ENCODE measurements at places on chromosomes 7 and 10. TPM values are rescaled to one million over a fixed set of nuclear protein-coding genes. Genes with fewer than 3 reads are reported as not detected.

GRCh38 chr7:33601884-33602283, 303.5 kb upstream of the BMPER start:
- H3K27ac ChIP-seq = no peak overlapping the region
- no peak overlapping the region for H3K4me3 ChIP-seq
- H3K36me3 ChIP-seq = no peaks in the 10 kb centered on the region
- no peaks in the 10 kb centered on the region for H3K27me3 ChIP-seq
- no peak for DNase-seq

- H3K4me3 ChIP-seq = no peak overlapping the region
- H3K27me3 ChIP-seq = peaks cover 4% of the 10 kb centered on the region
- H3K4me1 ChIP-seq = peaks cover 20% of the 10 kb centered on the region
- no peak for DNase-seq
Measured at GRCh38 chr10:32979041-32979440, 21.0 kb upstream of the ITGB1 start.

- H3K4me3 ChIP-seq = no peak overlapping the region
- H3K27me3 ChIP-seq = no peaks in the 10 kb centered on the region
- H3K36me3 ChIP-seq = no peaks in the 10 kb centered on the region
- no peaks in the 10 kb centered on the region for H3K4me1 ChIP-seq
- H3K27ac ChIP-seq = no peak overlapping the region
Measured at GRCh38 chr10:130740915-130741750, 570.4 kb downstream of the TCERG1L start.

The GIMAP2 gene
- 28.2 TPM for total RNA-seq

The SUMF2 gene
- 154 TPM for total RNA-seq

DNA sequence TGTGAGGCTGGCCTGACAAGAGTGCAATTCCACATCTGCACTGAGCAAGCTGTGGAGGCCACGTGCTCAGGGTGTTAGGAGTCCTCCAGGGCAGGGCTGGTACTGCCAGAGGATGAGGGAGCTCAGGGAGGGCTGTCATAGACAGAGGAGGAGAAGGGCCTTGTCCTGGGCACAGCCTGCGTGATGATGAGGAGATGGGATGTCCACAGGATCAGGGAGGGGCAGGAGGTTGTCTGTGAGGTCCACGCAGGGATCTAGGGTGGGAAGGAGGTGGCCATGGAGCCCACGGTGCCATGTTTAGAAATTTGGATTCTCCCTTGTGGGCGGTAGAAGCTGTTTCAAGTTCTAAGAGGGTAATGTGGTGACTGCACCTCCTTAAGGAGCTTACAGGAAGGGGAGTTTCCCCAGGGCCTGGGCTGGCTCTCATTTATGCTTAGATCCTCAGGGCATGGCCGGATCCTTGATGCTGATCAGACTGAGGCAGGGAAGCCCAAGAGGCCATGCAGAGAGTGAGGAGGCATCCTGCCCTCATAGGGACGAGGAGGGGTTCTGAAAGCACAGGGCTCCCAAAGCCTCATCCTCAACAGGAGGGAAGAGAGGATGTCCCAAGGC, 30.3 kb downstream of the CHAT start:
- no peak overlapping the region for H3K27ac ChIP-seq
- DNase-seq = no peak
- H3K27me3 ChIP-seq = peaks cover 14% of the 10 kb centered on the region
- H3K4me1 ChIP-seq = peaks cover 10% of the 10 kb centered on the region
- no peaks in the 10 kb centered on the region for H3K36me3 ChIP-seq

- H3K27me3 ChIP-seq = no peaks in the 10 kb centered on the region
- no peaks in the 10 kb centered on the region for H3K4me1 ChIP-seq
- H3K27ac ChIP-seq = no peak overlapping the region
- H3K36me3 ChIP-seq = no peaks in the 10 kb centered on the region
Measured at GRCh38 chr10:34959321-34959720, 130.8 kb downstream of the CUL2 start.

- no peaks in the 10 kb centered on the region for H3K27me3 ChIP-seq
- peaks cover 39% of the 10 kb centered on the region for H3K36me3 ChIP-seq
- peak overlapping the region; percentile 99 for H3K4me3 ChIP-seq
- no peak for DNase-seq
Measured at GRCh38 chr7:101218236-101219125, 516 bp downstream of the ZNHIT1 start.

DNA sequence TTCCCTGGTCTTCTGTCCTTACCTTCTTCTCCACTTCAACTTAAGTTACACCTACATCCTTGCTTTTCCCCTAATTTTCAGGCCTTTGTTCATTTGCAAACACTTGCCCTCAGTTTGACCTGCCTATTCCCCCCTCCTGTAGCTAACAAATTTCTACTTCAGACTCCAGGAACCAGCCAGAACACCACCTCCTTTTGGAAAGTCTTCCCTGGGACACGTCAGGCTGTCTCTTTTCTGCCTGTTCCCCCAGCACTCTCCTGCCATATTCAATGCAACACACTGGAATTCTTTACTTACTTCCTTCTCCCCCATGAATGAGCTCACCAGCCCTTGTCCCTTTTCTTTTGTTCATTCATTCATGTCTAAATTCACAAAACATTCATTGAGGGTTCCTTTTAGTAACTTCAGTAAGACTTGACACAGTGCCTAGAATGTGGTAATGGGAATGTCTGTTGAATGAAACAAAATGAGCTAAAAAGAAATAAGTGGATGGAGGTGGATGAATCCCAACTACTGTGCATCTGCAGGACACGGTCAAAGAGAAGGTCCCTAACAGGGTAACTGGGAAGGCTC, 478.0 kb downstream of the KCNMA1 start:
- H3K27ac ChIP-seq = no peak overlapping the region
- no peaks in the 10 kb centered on the region for H3K36me3 ChIP-seq
- no peak overlapping the region for H3K4me3 ChIP-seq
- H3K27me3 ChIP-seq = peaks cover 4% of the 10 kb centered on the region
- H3K4me1 ChIP-seq = no peaks in the 10 kb centered on the region

DNA sequence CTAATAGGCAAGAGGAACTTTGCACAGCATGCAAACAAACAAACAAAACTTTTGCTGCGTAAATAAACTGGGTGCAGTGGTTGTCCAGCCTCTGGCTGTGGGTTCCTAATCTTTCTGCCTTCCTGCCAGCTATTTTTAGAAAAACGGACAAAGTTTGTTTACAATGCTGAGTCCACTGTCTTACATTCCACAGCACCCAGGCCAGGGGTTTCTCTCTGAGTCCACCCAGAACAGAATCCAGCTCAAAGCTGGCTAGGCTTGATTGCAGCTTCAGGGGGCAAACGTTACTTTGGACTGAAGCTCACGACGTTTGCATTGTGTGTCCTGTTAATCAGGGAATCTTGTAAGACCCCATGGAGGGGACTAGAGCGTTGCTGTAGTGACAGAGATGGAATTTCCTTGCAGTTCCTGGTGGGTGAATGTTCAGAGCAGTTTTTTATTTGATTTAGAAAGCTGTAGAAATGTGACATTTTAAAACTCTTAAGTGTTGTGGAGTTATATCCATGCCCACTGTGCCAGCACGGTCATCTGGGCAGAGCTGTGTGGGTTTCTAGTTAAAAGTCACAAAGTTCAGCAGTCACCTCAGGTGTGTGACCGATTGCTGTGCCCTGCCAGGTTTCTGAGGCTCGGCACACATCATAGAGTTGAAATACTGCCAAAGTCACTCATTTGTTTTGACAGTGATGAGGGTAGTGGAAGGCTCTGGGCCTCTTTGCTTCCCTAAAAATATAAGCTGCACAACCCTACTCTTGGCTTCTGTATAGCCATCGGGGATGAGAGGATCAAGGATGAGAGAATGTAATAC, 247.0 kb downstream of the STK31 start:
- H3K27me3 ChIP-seq = peaks cover 2% of the 10 kb centered on the region
- no peaks in the 10 kb centered on the region for H3K36me3 ChIP-seq
- H3K27ac ChIP-seq = no peak overlapping the region

The PDE6C gene
- total RNA-seq = not detected

- H3K36me3 ChIP-seq = peaks cover 2% of the 10 kb centered on the region
- H3K27ac ChIP-seq = no peak overlapping the region
- H3K27me3 ChIP-seq = peaks cover 8% of the 10 kb centered on the region
- H3K4me3 ChIP-seq = no peak overlapping the region
- DNase-seq = no peak
Measured at GRCh38 chr7:29265208-29265923, 70.8 kb downstream of the CHN2 start.

DNA sequence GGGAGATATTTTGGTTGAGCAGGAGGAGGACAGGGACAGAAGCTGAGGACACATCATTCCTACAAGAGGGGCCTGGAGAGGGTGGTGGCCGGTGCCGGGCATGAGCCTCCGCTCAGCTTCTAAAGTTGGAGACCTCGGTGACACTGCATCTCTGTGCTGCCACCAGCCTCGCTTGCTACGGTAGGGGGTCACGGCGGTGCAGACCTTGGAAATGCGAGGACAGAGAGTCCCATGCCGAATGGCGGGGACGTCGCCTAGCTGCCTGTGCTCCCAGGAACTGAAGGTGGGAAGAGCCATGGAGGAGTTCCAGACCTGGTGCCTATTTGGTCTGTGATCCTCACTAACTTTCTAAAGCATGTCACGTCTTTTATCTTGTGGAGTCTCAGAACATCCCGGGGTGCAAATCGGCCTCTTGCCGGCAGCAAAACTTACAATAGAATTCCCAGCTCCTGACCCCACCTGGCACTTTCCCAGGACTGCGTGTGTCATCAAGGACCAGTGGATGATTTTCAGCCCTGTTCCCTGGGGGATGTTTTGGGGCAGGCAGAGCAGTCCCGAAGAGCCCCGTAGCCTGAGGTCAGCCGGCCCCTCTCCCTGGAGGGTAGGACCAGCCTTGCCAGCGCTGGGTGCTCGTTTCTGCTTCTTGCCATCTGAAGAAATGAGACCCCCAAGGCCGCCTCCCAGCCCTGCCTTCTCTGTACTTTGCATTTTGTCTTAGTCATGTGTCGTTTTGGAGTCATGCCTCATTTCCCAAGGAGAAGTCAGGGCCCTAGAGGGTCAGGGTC, 205.8 kb upstream of the SHH start:
- no peaks in the 10 kb centered on the region for H3K27me3 ChIP-seq
- H3K4me1 ChIP-seq = no peaks in the 10 kb centered on the region
- no peak overlapping the region for H3K27ac ChIP-seq
- no peak overlapping the region for H3K4me3 ChIP-seq
- no peaks in the 10 kb centered on the region for H3K36me3 ChIP-seq
- no peak for DNase-seq

The FFAR4 gene
- not detected for total RNA-seq

- no peak for DNase-seq
- no peaks in the 10 kb centered on the region for H3K27me3 ChIP-seq
- H3K36me3 ChIP-seq = no peaks in the 10 kb centered on the region
- no peak overlapping the region for H3K27ac ChIP-seq
- peaks cover 20% of the 10 kb centered on the region for H3K4me1 ChIP-seq
Measured at GRCh38 chr7:159022238-159022993, 122.3 kb downstream of the VIPR2 start.

DNA sequence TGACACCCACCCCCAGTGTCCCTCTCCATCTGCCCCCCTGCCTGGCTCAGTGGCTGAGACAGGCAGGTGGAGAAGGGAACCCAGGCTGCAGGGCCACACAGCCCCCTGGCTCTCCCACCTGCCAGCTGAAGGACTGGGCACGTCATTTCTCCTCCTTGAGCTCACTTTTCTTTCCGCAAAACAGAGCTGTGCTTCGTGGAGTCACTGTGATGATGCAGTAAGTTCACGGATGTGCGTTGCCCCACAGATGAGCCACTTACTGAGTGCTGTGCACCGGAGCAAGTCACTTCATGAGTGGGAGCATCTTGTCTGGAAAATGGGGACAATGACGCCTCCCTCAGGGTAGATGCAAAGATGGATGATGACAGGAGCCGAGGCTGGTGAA, 2.7 kb downstream of the OPN4 start:
- no peak for DNase-seq
- H3K27me3 ChIP-seq = no peaks in the 10 kb centered on the region
- no peaks in the 10 kb centered on the region for H3K4me1 ChIP-seq
- H3K27ac ChIP-seq = no peak overlapping the region

GRCh38 chr10:70405037-70405824, 1.3 kb downstream of the EIF4EBP2 start:
- peak overlapping the region; percentile 98 for H3K4me3 ChIP-seq
- peak; percentile 83 for DNase-seq
- H3K4me1 ChIP-seq = peaks cover 40% of the 10 kb centered on the region
- peaks cover 18% of the 10 kb centered on the region for H3K36me3 ChIP-seq

DNA sequence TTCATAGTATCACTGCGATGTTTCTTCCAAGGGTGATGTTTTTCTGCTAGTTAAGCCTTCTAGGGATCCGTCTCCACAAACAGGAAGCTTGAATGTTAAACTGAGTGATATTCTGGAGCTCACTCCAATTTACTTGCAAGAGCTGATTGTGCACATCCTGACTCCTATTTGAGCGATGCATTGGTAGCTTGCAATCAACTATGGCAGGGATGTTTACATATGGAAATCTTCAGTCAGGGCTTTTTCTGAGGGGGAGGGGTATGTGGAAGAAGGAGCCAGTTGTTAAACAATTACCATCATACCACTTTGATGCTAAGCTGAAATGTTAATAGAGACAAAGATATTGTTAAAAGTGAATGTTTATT, 43.2 kb upstream of the NXPH1 start:
- peaks cover 4% of the 10 kb centered on the region for H3K4me1 ChIP-seq
- no peaks in the 10 kb centered on the region for H3K36me3 ChIP-seq
- DNase-seq = no peak
- H3K27ac ChIP-seq = no peak overlapping the region
- H3K4me3 ChIP-seq = no peak overlapping the region
- H3K27me3 ChIP-seq = peaks cover 2% of the 10 kb centered on the region

DNA sequence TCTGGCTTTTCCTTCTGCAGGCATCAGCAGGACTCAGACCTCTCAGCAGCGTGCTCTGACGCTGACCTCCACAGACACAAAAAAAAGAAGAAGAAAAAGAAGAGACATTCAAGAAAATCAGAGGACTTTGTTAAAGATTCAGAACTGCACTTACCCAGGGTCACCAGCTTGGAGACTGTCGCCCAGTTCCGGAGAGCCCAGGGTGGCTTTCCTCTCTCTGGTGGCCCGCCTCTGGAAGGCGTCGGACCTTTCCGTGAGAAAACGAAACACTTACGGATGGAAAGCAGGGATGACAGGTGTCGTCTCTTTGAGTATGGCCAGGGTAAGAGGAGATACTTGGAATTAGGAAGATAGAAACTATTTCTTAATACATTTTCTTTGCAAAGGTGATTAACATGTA, 115.7 kb downstream of the CYTH3 start:
- H3K27me3 ChIP-seq = no peaks in the 10 kb centered on the region
- H3K4me1 ChIP-seq = peaks cover 3% of the 10 kb centered on the region
- no peak for DNase-seq
- no peak overlapping the region for H3K4me3 ChIP-seq

DNA sequence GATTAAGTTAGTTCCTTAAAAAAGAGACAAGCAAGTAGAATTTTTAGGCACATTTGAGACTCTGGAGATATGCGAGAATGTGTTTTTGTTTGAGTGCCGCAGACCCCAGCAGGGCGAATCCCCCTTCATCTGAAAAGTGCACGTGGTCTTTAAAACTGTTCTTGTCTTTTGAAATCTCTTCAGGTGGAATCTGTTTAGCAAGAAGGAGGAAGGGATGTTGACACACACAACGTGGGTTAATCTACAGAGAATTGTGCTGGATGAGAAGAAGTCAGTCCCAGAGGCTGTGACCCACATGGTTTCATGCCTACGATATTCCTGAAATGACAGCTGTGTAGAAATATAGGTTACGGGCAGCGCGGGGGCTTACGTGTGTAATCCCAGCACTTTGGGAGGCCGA, 27.1 kb upstream of the ZFAND2A start:
- no peak for DNase-seq
- H3K27me3 ChIP-seq = peaks cover 12% of the 10 kb centered on the region
- peaks cover 15% of the 10 kb centered on the region for H3K4me1 ChIP-seq
- H3K27ac ChIP-seq = no peak overlapping the region

- H3K36me3 ChIP-seq = no peaks in the 10 kb centered on the region
- H3K4me1 ChIP-seq = peaks cover 2% of the 10 kb centered on the region
- H3K27ac ChIP-seq = no peak within 1 kb of the TSS
- no peak for DNase-seq
Measured at GRCh38 chr10:132942101-132943057, at the start of gene CFAP46. CFAP46 (minus strand) TSS chr10:132942570; CDS start chr10:132942484, 86 bp downstream.

The TSPAN12 gene
- total RNA-seq = not detected

Measured in activated CD4-positive, alpha-beta T cell treated with anti-CD3 and anti-CD28 coated beads, Interleukin-2, amount 10 ng/mL, durations not matched to agents 24 days and 14 days (primary cell).